NB4 (cell line): ENCODE measurements at places on chromosomes 7 and 10.

DNA sequence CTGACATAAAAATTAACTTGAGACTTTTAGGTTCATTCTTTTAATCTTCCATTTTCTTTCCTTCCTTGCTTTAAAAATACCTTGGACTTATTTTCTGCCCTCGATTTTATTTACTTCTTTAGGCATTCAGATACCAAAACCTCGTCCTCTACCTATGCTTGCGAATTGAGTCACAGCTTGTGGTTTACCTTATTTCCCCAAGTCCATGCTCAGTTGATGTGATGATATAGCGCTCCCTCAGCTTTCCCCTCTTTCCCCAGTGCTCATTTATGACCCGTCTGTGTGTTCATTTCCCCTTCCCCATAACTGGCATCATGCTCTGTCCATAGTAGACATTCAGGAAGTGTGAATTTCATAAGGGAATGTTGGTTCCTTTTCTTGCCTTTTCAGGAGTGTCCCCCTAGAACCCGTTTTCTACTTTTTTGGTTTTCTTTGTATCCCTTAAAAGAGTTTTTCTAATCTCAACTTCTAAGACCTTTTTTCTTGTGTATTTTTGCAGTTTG is 19.1 kb upstream of the PRKRIP1 start:
- DNase-seq: no peak

GRCh38 chr10:89975771-89976170 is 274.4 kb downstream of the KIF20B start:
- no peak for DNase-seq

- no peak for DNase-seq
These were observed 220.5 kb downstream of the PTPRN2 start for GRCh38 chr7:158366916-158367633.

DNA sequence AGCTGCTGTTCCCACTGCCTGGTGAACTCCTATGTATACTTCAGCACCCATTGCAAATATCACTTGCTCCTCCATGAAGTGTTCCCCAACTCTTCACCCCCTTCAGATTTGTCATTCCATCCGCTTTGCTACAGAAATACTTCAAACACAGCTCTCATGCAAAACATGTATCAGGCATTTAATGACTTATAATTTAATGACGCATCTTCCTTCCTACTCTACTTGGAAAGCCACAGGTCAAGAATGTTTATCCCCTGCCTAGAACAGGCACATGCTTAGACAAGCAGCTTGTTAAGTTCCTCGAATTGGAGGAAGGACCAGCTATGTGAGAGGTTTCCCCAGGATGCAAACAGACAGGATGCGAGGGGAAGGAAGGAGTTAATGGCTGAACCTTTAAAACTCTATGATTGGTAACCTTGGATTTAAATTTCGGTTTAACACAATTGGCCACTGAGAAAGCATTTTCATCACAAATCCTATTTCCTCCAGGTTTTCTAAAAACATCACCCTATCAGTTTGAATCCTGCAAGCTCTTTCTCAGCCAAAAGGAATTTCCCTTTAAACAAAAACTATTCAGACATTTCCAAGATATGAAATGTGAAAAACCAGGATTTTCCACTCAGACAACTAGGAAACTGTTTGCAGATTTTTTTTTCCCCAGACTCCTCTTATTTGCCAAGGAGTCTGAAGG is 11.5 kb downstream of the CREB3L2 start:
- DNase-seq: no peak

DNA sequence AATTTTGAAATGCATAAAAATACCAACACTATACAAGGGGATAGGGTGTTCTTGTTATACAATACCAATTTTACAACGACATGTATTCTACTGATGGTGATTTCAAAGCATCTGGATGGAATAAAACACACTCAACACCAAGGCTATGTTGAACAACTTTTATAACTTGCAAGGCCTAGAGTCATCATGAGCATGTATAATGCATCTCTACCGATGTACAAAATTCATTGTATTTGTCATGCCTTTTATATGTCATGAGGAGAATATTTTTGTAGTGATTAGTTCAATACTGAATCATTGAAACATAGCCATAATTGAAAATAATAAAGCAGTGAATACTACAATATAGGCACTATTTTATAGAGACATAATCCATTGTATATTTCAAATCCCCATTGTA is 160.2 kb downstream of the ETV1 start:
- no peak for DNase-seq

DNA sequence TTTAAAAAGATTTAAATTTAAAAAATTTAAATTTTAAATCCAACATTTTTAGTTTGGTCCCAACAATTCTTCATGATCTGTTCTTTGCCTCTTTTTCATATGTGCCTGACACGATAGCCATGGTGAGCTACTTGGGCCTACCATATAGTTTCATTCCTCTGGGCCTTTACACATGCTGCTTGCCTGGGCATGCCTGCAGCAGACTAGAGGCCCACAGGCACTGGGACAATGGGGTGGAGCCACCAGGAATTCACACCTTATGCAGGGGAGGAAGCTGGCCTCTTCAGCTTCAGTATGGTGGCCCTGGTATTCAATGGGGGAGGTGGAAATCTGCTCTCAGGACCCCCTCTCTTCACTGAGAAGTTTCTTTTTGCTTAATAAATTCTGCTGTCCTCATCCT is 37.8 kb upstream of the ZNF365 start:
- DNase-seq: no peak

GRCh38 chr7:122306320-122307227 is 2.0 kb upstream of the FEZF1 start:
- no peak for DNase-seq

- DNase-seq: peak; percentile 50
These were observed 26.3 kb downstream of the SAMD8 start for GRCh38 chr10:75137533-75138438.

DNA sequence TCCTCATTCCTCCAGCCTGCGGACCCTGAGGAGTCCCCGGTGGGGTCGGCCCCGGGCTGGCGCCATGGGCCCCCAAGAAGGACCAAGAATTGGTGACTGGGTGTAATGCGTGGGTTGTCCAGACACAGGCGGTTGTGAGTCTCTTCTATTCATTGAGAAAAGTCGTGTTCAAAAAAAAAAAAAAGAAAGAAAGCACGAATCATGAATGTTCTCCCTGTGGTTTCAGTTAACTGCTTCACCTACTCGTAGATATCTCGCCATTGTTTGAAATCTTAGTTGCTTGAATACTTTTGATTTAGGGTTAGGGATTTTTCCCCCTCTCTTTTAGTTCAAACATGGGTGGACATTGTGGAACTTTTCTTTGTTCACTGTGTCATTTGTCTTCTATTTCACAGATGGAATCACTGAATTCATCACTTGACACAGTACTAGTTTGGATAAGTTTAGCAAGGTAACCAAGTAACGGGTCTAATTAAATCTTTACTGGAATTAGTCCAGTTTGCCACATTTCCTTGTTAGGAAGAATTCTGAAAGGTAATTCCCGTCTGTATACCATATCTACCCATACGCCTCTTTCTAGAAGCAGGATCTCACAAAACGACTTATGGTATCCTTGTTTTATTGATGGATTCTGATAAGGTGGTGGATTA is 775 bp downstream of the STARD3NL start:
- no peak for DNase-seq

DNA sequence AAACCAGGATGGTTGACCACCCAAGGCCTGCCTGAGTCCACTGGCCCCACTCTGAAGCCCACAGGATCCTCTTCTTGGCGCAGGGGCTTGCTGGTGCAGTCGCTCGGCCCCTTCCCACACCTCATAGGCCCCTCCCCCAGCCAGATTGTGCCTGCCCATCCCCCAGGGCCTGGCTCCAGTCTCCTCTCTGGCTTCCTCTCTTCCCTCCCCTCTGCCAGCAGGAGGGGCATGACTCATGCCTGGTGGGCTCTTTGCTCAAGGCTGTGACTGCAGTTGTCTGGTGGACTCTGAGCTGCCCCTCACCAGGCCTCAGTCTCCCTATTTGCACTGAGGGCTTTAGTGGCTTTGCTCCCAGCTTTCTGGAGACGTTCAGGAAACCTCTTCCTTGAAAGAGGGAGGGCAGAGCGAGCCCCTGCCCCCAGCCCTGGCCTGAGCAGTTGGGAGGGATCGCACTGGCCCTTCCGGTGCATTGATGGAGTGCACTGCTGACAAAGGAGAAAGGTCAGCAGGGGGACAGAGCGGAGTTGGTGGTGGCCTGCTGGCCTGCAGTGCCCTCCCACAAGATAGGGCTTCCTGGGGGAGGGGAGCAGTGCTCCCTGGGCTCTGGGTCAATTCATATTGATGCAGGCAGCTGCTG is 60.7 kb downstream of the ZMIZ1 start:
- peak; percentile 81 for DNase-seq

- DNase-seq: peak; percentile 55
These were observed 43.5 kb downstream of the MTPN start for GRCh38 chr7:135933509-135934188.

GRCh38 chr7:132406039-132406438 is 170.2 kb downstream of the PLXNA4 start:
- no peak for DNase-seq

DNA sequence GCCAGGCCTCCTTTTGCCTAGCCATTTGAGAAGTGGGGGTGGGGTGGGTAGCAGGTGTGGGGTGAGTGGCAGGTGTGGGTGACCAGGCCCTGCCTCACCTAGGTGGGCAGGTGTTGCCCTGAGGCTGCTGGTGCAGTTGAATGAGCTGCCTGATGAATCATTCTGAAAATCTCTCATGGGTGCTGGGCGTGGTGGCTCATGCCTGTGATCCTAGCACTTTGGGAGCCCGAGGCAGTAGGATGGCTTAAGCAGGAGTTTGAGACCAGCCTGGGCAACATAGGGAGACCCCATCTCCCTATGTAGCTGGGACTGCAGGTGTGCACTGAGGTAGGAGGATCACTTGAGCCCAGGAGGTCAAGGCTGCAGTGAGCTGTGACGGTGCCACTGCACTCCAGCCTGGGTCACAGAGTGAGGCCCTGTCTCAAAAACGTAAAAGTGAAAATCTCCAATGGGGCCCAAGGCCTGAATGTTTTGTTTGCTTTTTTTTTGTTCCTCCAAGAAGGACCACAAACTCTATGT is 17.7 kb downstream of the TSPAN14 start:
- DNase-seq: no peak

- DNase-seq: peak; percentile 29
These were observed at the start of gene GLI3 for GRCh38 chr7:42236976-42237810. Gene GLI3, minus strand, starts transcription at chr7:42237209. Its CDS starts 13,956 bp downstream, at chr7:42223253.

- no peak for DNase-seq
These were observed 73.8 kb upstream of the BMPER start for GRCh38 chr7:33831389-33832141.

GRCh38 chr10:22606164-22606614 is 108.2 kb downstream of the PIP4K2A start:
- peak; percentile 88 for DNase-seq

- DNase-seq: no peak
These were observed 27.9 kb downstream of the GNG11 start for GRCh38 chr7:93949423-93949822.

DNA sequence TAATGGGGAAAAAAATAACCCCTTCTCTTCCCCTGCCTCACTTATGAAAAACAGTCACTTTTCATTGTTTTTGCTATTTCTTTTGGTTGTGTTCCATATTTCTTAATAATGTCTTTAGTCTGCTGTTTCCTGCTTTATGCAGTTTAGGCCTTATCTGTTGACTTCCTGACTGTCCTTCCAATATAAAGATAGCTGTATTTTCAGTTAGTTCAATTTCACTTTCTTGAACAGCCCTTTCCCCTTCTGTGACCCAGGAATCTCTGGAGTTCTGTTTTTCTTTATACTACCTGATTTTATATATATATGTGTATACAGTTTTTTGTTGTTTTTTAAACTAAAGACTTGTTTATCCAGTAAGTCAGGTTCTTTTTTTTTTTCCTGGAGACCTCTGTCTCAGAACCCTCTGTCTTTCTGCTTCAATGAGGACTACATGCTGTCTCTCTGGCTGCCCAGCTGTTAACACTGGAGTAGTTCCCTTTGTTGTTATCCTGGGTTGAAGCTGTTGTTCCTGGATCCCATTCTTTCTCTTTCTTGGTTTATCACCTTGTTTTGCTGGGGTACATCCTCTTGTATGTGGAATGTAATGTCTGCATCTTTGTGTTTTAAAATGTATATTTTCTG is 87.2 kb downstream of the GSDME start:
- DNase-seq: no peak

GRCh38 chr7:20559883-20560282 is 55.6 kb upstream of the ABCB5 start:
- DNase-seq: no peak

DNA sequence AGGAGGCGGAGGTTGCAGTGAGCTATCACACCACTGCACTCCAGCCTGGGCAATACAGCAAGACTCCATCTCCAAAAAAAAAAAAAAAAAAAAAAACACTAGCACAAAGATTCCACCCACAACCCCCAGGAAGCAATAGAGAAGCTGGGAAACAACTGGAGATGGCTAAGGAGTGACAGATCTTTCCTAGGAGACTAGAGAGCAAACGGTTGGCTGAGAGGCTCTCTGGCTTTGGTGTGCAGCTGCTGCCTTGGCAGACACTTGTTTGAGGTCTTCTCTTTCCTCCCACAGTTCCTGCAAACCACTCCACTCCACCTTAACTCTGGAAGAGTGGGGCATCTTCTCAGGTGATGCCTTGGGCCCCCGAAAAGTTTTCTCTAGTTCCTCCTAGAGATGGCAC is 78.5 kb upstream of the LANCL2 start:
- no peak for DNase-seq

GRCh38 chr7:140476698-140477261 is 2.5 kb downstream of the MKRN1 start:
- DNase-seq: no peak

- peak; percentile 80 for DNase-seq
These were observed 533.4 kb upstream of the SEMA3D start for GRCh38 chr7:85719981-85720953.

DNA sequence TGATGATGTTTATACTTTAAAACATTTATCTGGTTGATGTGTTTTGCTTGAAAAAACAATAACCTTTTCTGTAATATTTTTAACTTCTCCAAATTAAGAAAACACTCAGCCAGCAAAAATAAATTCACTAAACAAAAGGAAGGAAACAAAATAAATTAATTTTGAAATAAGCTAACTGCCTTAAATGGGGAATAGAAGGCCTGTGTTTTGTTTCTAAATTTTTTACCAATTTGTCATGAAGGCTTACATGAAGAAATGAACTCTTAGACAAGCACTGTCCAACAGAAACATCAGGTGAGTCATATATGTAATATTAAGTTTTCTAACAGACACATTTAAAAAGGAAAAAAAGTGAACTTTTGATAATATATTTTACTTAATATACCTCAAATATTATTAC is 68.5 kb downstream of the LRRN3 start:
- no peak for DNase-seq

- DNase-seq: peak; percentile 21
These were observed 12.4 kb upstream of the SCRN1 start for GRCh38 chr7:30001998-30002397.
